Iris pigment epithelial cell (primary cell): ENCODE measurements at places on chromosomes 11 and 22.

- peak; percentile 78 for DNase-seq
Measured at GRCh38 chr11:12430351-12430750, 53.0 kb downstream of the PARVA start.

- DNase-seq, result no peak
Measured at GRCh38 chr22:31753005-31753633, 700 bp upstream of the DEPDC5 start.

- peak; percentile 21 for DNase-seq
Measured at GRCh38 chr11:440065-441042, 1.5 kb downstream of the ANO9 start.

- no peak for DNase-seq
Measured at GRCh38 chr11:73564903-73565302, 33.0 kb downstream of the FAM168A start.

GRCh38 chr11:134065381-134065780 lies 3.5 kb upstream of the JAM3 start:
- no peak for DNase-seq

- no peak for DNase-seq
Measured at GRCh38 chr11:126997641-126998040, 2.9 kb downstream of the KIRREL3 start.
